ENCODE measurements at places on chromosomes 12 and 14.

DNA sequence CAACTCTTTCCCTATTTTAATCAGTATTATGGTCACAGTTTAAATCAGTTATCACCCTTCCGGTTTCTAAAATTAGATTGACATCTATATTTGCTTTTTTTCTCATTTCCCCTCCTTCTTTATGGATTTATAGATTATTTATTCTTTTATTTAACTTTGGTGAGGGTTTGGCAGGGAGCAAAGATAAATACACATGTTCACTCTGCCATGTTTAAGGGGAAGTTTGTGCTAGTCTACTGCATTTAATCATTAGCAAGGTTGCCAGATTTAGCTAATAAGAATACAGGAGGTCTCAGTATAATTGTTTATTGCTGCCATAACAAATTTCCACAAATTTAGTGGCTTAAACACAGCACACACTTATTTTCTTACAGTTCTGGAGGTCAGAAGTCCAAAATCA lies 204.0 kb upstream of the BTG1 start:
- no peak for DNase-seq

- DNase-seq: no peak
Measured at GRCh38 chr12:11916771-11917170, 154.0 kb upstream of the BCL2L14 start.

GRCh38 chr12:130761537-130762318 lies 45.6 kb upstream of the RIMBP2 start:
- DNase-seq: peak; percentile 42

DNA sequence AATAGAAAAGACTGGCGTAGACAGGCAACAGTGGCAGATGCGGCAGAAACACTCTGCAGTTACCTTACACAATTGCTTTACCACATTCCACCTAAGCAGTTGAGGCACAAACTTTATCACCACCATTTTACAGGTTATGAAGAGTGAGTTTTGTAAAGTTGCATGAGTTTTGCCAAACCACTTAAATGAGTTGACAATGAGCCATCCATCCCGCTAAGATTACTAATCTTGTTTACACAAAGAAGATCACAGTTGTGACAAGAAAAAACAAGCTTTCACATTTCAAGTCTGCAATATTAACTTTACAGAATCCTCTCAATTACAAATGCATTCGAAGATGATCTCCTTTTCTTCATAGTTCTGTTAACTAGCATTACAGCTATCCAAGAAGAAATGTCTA lies 1.8 kb downstream of the TMCC3 start:
- DNase-seq: no peak

- no peak for DNase-seq
Measured at GRCh38 chr14:88631091-88631490, 68.3 kb downstream of the ZC3H14 start.

- no peak for DNase-seq
Measured at GRCh38 chr12:113467142-113467501, 4.5 kb downstream of the LHX5 start.

- DNase-seq: no peak
Measured at GRCh38 chr14:56814519-56814959, 4.3 kb upstream of the OTX2 start.

DNA sequence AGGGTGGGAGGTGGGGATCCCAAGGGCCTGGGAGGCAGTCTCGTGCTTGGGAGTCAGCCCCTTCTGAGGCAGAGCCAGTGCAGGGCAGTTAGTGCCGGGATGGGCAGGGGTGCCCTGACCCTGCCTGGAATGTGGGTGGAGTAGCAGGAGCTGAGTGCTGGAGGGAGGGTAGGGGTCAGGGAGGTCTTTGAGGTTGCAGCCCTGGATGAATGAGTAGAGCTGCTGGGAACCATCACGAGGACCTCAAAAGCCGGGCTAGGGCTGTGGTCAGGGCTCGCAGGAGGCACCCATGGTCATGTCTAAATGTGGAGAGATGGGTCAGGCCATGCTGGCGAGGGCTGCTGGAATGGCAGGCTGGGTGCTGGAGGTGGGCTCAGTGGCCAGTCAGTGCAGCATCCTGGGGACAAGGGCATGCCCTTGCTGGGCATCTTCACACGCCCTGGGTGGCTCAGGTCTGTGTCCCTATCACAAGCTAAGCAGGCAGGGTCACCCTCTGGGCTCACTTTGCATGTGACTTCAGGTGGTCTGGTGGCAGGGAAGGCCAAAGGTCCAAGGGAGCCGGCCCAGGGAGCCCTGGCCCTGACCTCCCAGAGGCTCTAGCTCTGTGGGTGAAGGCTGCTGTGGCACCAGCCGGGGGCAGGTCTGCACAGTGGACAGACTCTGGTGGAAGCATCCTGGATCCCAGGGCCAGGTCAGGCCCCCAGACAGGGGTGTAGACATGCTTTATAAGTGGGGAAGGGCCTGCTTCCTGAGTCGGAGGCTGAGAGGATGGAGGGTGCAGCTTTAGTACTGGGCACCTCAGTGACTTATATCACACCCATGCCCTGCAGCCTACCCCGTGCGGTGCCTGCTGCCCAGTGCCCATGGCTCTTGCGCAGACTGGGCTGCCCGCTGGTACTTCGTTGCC lies 24.5 kb downstream of the PAPLN start:
- no peak for DNase-seq

DNA sequence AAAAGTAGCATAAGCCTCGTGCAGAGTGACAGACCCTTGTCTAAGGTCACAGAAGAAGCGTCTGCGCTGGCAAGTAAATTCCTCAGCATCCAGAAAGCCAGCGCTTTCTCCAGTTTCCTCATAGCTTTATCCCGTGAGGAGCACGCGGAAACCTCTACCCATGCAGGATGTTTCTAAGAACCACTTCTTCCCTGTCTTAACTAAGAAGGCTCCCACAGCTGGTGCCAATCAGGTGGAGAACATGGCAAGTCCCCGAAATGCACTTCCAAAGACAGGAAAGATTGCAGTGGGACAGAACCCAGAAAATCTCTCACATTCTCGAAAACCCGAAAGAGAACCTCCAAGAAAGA lies 968 bp upstream of the ARID4A start:
- no peak for DNase-seq

DNA sequence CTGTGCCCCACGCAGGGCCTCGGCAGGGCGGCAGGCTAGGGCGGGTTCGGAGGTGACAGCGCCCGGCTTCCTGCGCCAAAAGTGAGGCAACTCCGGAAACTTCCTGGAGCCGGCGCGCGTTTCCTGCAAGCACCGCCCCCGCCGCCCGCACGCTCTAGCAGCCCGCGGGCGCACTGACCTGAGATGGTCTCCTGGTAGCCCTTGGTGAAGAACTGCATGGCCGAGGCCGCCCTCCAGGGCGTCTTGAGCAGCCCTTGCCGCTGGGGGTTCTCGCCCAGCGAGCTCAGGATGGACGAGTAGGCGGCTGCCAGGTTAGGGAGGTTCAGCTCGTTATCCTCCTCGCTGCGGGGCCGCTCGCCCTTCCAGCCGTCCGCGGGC lies 494 bp downstream of the GCH1 start:
- no peak for DNase-seq

GRCh38 chr12:99108924-99109323 lies 463.8 kb downstream of the APAF1 start:
- no peak for DNase-seq

- DNase-seq: no peak
Measured at GRCh38 chr12:18277196-18277595, 15.9 kb downstream of the PIK3C2G start.

- DNase-seq: no peak
Measured at GRCh38 chr12:26701604-26702215, 131.3 kb downstream of the ITPR2 start.

GRCh38 chr12:24244231-24244630 lies 294.8 kb upstream of the SOX5 start:
- no peak for DNase-seq

DNA sequence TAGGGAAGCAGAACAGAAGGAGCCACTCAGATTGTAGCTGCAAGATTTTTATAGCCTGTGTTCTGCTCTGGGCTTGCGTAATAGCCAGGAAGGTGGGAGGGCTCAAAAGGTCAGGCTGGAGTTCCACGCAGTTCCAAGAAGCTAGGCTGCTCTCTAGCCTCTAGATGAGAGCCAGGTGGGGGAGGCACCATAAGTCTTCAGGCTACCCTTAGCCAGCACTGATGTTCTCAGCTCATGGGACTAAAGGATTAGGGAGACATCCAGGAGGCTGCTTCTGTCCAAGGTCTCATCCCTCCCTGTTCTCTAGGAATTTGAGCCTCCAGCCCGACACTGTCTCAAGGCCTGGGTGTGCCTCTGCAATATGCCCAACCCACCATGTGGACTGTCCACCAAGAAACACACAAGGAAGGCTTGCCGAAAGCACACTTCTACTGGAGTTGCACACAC lies 1.7 kb downstream of the LMBR1L start:
- DNase-seq: no peak

- no peak for DNase-seq
Measured at GRCh38 chr14:53001787-53002378, 51.0 kb upstream of the FERMT2 start.

DNA sequence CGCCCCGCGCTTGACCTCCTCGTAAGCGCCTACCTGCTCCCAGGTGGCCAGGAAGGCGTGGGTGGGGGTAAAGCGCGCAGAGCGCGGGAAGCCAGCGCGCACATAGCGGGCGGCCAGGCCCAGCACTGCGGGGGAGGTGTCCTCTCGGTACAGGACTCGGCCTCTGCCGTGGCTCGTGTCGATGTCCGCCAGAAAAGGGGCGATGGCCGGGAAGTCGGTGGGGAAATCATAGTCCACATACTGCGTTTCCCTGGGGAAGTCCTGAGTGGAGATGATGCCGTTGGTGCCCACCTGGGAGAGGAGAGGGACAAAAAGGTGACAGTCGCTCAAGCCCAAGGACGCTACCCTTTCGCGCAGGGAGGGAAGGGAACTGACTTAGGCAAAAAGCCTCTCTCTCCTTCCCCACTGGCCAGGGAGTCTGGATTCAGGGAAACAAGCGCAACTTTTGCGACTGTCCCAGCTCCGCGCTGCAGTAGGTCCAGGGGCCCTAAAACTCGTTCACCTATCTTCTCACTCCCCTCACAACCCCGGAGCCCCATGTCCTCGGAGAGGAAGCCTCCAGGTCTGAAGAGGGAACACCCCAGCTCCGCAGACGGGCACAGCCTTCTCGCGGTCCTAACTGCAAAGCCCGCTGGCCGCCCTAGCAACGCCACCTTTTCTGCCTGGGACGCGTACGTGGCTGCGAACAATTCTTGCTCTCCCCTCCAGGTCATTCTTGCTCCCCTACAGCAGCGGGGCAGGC lies 815 bp downstream of the NID2 start:
- no peak for DNase-seq

GRCh38 chr12:105721891-105722290 lies 391.4 kb downstream of the C12orf75 start:
- no peak for DNase-seq

DNA sequence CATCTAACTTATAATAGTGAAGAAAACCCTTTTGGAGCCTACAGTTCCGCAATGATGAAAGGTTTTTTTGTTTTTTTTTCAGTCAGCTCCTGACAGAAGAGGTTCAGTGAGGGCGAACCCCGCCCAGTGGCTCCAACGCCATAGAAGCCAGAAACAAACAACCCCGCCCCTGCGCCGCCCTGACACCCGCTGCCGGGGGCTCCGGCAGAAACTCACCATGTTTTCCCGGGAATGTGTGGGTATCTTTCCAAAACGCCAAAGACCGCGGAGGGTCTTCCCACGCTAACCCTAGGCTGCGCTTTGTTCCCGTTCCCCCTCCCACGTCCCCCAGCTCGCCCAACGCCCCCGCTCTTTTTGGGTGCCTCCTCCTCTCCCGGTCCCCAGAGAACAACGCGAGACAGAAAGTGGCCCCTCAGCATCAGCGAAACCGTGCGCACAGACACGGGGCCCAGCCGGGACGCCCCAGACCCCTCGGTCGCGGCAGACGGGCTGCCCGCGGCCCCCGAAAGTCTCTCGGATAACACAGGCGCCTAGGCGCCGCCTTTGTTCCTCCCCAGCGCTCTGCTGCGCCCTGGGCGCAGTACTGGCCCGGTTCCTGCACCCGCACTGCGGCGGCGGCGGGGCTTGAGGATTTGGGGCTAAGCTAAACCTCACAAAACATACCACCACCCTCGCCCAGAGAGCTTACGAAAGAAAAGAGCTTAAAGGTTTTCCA lies 522 bp downstream of the TUBA1A start:
- DNase-seq: peak; percentile 58

DNA sequence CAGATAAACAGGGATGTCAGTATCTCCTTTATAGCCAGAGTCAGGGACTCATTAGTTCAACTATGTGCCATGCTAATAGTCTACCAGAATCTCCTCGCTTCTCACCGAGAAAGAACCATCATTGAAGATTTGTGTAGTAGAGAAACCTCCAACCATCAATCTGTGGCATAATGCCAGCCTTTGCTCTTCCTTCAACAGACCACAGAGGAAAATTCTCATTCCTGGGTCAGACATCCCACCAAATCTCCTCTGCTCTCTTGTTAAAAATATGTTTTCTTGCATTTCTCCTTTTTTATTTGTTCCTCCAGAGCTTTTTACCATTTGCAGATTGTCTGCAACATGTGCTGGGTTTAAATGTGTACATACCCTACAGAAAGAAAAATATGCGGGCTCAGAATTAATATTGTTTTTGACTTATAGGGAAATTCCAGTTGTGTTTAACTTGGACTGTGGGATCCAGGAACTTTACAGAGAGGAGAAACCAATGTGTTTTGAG lies 64.9 kb downstream of the LLPH start:
- no peak for DNase-seq

- DNase-seq: no peak
Measured at GRCh38 chr14:75064205-75064567, 362 bp upstream of the ACYP1 start.

DNA sequence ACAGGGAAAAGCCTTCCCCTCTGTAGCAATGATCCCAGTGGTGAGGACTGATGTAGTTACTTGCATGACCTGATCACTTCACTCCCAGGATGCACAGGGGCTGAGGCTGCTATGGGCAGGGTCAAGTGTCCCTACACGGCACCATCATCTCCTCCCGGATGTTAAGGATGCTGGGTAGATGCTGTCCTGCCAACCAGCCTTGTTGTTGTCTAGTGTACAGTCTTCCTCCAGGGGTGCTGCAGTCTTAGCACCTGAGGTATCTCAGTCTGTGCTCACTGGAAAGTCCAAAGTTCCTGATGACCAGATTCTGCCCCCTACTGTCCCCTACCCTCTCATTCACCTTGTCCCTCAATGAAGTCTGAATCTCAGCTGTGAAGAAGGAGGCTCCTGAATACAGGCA lies 20.1 kb downstream of the CPM start:
- DNase-seq: no peak

GRCh38 chr12:79725987-79726386 lies 35.2 kb upstream of the PAWR start:
- no peak for DNase-seq

GRCh38 chr14:84144166-84144565 lies 1385.8 kb upstream of the FLRT2 start:
- no peak for DNase-seq

- no peak for DNase-seq
Measured at GRCh38 chr12:24996102-24996797, 47.3 kb upstream of the BCAT1 start.

DNA sequence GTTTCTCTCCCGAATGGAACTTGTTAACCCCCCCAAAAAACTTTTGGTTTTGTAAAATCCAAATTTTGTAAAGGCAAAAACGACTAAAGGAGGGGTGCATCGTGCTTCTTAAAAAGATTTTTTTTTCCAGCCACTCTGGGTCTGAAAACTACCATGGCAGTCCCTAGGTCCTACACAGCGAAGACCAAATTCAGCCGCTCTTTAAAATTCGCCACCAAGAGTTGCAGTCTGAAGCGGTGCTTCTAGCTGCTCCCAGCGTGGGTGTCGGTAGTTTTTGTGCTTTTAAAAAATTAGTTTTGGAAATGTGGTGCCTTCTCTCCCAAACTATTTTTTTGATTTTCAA lies 873 bp upstream of the GSC start:
- no peak for DNase-seq

All from anterior cingulate cortex (tissue), 58 donors.